Right cardiac atrium (tissue), 5 donors: ENCODE measurements at places on chromosomes 13 and 19.

DNA sequence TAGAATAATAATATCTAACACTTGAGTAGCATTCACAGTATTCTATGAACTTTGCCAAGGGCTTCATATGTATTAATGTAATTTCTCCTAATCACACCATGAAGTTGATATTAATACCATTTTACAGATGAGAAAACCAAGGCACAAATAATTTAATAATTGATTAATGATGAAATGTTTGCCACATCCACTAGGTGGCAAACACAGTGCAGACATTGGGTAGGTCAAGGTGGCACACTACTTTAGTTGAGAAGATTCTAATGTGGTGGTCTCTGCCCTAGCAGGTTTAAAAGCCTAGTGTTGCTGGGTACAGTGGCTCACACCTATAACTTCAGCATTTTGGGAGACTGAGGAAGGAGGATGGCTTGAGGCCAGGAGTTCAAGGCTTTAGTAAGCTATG, 412.4 kb downstream of the SUCLA2 start:
- no peak for DNase-seq

DNA sequence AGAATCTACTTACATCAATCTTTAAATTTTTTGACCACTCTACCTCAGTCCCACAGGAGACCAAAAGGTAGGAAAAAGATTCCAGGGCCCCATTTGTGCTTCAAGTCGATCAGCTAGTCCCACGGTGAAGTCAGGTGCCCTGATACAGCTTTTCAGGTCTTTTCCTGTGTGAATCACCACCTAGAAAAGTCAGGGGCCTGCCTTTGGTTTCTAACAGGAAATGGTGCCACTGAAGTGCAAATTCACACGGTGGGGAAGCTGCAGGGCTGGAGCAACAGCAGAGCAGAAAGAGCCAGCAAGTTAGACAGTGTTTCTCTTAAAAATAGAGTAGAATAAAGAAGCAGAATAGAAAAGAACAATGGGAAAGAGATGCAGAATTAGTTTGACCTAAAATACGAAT, 107.5 kb downstream of the KLF12 start:
- DNase-seq = no peak

DNA sequence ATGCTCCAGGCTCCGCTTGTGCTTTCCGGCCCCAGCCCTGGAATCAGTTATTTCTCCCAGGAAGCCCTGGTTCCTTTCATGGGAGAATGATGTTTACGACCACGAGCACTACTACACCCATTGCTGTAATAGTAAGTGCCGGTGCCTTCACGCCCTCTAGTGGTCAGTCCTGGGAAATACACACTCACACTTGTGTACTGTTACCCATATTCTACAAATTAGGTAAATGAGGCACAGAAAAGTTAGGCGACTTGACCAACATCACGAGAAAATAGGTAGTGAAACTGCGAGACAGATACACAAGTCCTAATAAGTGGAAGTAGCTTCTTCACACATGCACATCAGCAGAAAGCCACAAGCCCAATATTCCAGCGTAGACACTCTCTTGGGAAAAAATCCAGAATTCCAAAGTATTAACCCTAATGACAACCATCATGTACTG, 21.7 kb downstream of the CEACAM21 start:
- peak; percentile 69 for DNase-seq

- DNase-seq = no peak
Observed at GRCh38 chr13:112652512-112653070, 37.2 kb upstream of the ATP11A start.

- peak; percentile 85 for DNase-seq
Observed at GRCh38 chr19:42140125-42140754, 8.0 kb upstream of the POU2F2 start.

- no peak for DNase-seq
Observed at GRCh38 chr13:71030784-71031183, 836.2 kb downstream of the DACH1 start.

GRCh38 chr19:54077334-54077733, 3.8 kb downstream of the TARM1 start:
- DNase-seq = no peak

DNA sequence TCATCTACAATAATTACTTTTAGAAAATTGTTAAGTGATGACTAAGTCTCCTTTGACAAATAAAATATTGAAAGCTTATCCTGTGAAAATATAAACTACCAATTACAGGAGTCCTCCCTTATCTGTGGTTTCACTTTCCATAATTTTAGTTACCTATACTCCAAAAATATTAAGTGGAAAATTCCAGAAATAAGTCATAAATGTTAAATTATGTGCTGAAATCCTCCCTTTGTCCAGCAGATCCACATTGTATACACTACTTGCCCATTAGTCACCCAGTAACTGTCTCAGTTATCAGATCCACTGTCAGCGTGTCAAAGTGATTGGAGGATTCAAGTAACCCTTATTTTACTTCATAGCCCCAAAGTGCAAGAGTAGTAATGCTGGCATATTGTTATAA, 98.1 kb downstream of the SERP2 start:
- DNase-seq = no peak

- no peak for DNase-seq
Observed at GRCh38 chr19:33946535-33947264, 150.0 kb downstream of the KCTD15 start.

- DNase-seq = no peak
Observed at GRCh38 chr19:46229442-46229841, at the start of gene IGFL1. Gene IGFL1, plus strand, starts transcription at chr19:46229742. Its CDS starts 33 bp downstream, at chr19:46229775.

- DNase-seq = no peak
Observed at GRCh38 chr13:84481958-84482357, 599.7 kb upstream of the SLITRK1 start.

DNA sequence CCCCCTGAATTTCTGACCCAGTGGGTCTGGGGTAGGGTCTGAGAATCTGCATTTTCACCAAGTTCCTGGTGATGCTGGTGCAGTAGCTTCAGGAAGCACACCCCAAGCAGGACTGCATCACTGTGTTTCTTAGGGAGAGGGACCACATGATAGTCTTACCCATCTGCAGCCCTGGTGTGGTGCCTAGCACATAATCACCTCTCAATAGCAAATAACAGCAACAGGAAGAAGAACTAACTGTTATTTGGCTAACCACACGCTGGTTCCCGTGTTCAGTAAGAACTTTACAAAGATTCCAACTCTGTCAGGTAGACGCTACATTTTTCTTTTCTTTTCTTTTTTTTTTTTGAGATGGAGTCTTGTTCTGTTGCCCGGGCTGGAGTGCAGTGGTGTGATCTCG, 41.9 kb upstream of the SPATA13 start:
- DNase-seq = no peak

DNA sequence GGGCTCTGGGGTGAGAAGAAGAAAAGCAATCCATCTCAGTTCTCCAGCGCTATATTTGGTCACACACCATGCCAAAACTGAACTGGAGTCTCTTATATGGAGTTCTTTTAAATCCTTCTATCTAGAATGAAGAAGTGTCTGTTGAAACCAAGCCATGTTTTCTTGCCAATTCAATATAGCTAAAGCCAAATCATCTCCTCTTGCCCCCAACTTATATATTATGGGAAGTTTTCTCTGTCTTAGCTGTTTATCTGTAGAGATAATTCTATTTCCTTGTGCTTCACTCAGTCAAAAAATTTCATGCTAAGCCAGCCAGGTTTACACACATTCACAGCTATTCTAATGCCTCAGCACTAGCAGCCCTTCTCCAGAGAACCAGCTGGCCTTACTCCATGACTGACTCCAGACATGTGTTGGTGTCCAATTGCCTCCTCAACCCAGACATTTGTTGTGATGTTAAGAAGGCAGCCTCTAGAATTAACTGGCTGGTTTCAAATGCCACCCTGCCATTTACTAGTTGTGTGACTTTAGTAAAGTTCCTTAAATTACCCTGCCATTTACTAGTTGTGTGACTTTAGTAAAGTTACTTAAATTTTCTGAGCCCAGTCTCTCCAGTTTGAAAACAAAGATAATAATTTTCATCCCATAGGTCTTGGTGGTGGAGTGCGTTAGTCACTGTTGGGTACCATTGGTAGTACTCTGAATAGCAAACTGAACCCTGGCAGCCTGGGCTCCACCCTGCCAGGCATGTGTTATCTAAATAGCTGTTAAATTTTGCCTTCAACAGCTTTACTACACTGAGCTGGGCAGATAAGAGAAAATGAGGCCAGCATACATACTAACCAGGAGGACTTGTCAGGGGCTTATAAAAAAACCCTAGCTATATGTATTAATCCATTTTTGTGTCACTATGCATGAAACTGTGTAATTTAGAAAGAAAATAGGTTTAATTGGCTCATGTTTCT, 525.1 kb downstream of the LMO7 start:
- DNase-seq = no peak

DNA sequence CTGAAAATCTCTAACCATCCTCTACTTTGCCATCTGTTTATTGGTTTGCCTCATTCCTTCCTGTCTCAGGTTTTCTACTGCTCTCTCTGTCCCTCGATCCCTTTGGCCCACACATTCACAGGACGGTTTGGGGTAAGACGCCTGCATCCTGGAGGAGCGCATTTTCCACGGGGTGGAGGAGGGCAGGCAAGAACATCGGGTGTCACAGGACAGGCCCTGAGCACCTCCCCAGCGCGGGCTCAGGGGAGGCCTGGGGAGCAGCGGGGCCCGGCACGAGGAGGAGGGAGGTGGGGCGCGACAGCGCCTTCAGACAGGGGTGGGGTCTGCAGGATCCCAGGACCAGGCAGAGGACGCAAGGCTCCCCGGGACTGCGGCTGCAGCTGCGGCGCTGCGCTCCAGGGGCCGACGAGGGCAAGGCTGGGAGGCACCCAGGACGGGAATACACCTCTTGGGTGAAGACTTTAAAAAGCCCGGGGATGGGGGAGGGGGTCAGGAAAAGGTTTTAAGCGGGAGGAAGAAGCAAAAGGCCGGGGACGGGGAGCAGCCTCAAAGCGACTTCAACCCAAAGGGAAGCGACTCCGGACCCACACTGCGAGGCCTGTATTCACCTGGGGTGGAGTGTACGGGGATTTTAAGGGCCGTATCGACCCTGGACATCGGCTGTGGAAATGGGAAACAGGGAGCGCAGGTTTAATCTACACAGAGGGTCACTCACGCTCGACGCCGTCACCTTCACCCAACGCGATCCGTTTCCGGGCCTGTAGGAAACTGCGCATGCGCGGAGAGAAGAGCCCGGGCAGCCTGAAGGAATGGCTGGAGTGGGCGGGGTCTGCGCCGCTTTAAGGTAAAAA, at the start of gene ZNF415:
Gene ZNF415, minus strand, starts transcription at position 770 of the 851 bp plus-strand sequence. CDS start 10,234 bp downstream, outside the sequence.
- DNase-seq = peak; percentile 92

DNA sequence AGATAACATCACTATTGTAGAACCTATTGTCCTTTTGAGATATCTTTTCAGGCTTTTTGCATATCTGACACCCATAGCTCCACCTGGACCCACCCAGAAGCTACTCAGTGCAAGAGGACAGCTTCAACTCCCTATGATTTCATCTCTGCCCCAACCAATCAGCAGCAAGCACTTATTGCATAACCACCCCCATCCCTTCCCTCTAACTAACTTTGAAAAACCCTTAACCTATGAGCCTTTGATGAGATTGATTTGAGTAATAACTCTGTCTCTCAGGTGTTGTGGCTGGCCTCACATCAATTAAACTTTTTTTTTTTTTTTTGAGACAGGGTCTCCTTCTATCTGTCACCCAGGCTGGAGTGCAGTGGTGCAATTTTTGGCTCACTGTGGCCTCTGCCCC, 13.4 kb upstream of the MTRF1 start:
- no peak for DNase-seq

GRCh38 chr13:79434556-79434955, 28.5 kb upstream of the RBM26 start:
- no peak for DNase-seq

GRCh38 chr19:56978023-56978565, 137.6 kb upstream of the PEG3 start:
- DNase-seq = no peak

GRCh38 chr19:17393914-17394313, at the start of gene CCDC194:
Gene CCDC194, minus strand, starts transcription at chr19:17394196. Its CDS starts 38 bp downstream, at chr19:17394158.
- peak; percentile 48 for DNase-seq

- DNase-seq = no peak
Observed at GRCh38 chr13:59684105-59684504, 479.6 kb downstream of the DIAPH3 start.

DNA sequence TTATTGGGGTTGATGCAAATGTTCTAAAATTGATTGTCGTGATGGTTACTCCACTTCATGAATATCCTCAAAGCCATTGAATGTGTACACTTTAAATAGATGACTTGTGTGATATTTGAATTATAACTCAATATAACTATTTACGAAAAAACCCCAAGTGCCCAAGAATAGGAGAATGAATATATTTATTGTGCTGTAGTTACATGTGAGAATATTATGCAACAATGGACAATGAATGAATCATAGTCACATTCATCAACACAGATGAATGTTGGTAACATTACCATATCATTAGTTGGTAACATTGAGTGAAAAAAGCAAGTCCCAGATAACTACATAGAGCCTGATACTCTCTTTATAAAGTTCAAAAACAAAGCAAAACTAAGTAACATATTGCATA, 127.8 kb upstream of the UBL3 start:
- DNase-seq = no peak

- no peak for DNase-seq
Observed at GRCh38 chr13:32243695-32244094, 71.5 kb downstream of the ZAR1L start.

DNA sequence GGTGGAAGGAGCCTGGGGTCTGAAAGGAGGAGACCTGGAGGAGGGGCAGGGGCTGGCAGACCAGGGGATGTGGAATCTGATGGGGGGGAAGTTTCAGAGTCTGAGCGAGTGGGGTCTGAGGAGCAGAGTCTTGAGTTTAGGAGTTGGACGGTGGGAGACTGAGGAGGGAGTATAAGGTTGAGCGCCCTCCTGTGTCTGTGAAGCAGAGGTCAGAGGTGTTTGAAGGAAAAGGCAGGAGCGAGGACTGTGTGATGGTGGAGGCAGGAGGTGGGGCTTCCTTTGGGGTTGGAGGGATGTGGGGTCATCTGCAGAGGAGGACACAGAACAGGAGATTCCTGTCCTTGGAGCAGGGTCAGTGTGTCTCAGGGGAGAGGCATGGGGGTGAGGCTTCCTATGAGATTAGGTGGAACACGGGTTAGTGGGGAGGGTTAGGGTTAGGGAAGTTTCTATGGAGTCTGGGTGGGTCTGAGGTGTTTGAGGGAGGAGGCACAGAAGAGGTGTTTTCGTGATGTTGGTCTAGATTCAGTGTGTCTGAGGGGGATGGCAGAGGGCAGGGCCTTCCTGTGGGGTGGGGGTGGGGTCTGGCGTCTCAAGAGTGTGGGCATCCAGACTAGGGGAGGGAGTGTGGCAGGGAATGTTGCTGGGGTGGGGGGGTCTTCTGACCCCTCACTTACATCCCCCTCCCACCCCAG, 8.3 kb downstream of the RYR1 start:
- DNase-seq = no peak

GRCh38 chr13:27524981-27525975, 74.9 kb upstream of the MTIF3 start:
- DNase-seq = no peak

GRCh38 chr19:46447006-46447405, 18.3 kb upstream of the PNMA8C start:
- DNase-seq = no peak

GRCh38 chr19:10508707-10509106, 5.6 kb upstream of the KEAP1 start:
- DNase-seq = no peak

GRCh38 chr19:49590971-49591730, at the start of gene PRR12:
Gene PRR12, plus strand, starts transcription at chr19:49591182. Its CDS starts 473 bp downstream, at chr19:49591655.
- DNase-seq = peak; percentile 55

- no peak for DNase-seq
Observed at GRCh38 chr13:59679254-59679653, 484.5 kb downstream of the DIAPH3 start.

- DNase-seq = no peak
Observed at GRCh38 chr13:21133077-21133476, 43.3 kb downstream of the SKA3 start.

GRCh38 chr19:2325281-2326046, 2.9 kb downstream of the LSM7 start:
- no peak for DNase-seq
